ENCODE measurements at places on chromosomes 16 and 17. TPM values are rescaled to one million over a fixed set of nuclear protein-coding genes. Genes with fewer than 3 reads are reported as not detected.

MT3 gene
- polyA plus RNA-seq: not detected

TBC1D3I gene
- polyA plus RNA-seq: 0.10 TPM

KRT31 gene
- not detected for polyA plus RNA-seq

DNA sequence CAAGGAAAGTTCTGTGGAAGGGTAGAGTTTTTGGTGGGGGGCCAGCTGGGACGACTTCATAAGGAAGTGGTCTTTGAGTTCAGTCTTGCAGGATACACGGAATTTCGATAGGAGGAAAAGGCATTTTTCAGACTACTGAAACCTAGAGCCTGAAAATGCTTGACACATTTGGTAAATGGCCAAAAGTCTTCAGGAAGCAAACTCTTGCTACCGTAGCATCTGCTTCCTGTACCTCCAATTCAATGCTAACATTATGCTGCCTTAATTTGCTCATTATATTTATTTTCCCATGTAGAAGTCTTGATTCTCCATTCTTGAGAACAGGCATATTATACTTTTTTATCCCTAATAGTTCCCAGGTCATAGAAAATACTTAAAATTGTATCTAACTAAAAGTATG is 129.3 kb upstream of the MED13 start:
- DNase-seq: no peak

GRCh38 chr16:75234856-75235696 is 16.3 kb downstream of the CTRB1 start:
- no peak for DNase-seq
